Omental fat pad (tissue), 4 donors: ENCODE measurements at places on chromosomes 5 and 9.
A peak's percentile ranks its signal among the peaks of the same experiment; 100 is the strongest.

DNA sequence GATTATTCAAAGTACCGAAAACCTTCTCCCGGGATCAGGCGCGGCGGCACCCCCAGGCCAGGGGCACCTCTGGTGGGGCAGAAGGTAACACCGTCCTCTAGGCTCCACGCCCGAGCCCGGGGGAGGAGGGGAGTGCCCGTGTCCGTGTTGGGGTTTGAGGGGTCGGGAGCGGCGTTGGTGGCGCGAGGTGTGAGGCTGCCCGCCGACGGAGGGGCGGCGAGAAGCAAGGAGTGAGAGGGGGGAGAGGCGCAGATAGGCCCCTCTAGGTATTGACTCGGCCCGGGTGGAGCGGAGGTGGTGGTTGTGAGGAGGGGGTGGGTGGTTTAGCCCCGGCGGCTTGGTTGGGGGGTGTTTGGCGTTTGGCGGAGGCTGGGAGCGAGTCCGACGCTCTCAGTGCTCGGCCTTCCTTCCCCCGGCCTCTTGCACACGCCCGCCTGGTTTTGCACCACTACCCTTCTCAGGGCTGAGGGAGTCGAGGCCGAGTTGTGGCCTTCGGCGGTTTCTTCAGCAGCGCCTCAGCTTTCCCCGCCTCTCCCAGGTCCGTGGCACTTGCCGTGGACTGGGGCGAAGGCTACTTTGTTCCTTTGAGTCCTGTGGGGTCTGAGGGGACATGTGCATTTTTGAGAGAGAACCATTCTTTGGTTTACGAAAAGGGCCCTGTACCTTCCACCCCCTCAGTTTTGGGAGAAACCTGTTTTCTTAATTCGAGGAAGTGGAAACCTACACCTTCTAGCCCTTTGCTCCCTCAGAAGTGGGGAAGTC, 450 bp downstream of the GPBP1 start:
- no peak for DNase-seq

GRCh38 chr5:129384193-129384592, 75.9 kb upstream of the ADAMTS19 start:
- DNase-seq, result no peak

DNA sequence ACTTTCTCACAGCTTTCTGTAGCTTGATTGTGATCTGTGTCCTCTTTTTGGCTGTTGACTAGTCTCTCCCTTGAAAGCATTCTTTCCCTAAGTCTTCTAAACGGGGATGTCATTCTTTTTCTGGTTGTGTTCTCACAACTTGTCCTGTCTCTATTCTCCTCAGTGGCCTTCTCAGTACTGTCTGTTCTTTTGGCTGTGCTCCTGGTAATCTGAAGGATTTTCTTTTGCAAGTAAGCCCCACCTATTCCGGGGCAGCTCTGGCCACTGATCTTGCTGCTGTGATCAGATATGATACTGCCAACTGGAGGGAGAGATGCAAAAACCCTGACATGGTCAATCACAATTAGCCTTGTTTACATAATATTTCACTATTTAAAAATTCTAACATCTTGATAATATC, 172.2 kb downstream of the CDC42SE2 start:
- DNase-seq, result no peak

DNA sequence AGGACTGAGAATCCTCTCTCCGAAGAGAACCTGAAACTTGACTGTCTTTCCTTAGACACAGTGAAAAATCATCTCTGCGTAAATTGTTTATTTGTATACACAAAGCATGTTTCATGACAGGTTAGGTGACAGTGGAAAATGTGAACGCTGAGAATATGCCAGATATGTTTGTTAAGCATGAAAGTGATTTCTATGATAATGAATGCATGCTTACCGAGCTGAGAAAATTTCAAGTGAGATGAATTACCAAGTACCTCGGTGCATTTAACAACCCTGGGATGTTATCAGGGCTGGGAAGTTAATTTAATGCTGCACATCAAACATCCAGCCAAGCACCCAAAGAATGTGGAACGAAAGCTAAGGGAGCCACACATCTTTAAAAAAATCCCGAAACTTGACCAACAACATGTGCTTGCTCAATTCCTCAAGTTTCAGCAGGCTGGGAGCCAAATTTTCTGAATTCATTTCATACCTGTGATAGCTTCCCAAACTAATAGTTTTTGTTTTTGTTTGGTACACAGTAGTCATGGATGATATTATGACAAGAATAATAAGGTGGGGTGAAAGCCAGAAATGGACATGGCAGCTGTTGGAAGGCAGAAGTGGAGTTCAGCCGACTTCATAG, 336.9 kb downstream of the ARHGEF28 start:
- no peak for DNase-seq

DNA sequence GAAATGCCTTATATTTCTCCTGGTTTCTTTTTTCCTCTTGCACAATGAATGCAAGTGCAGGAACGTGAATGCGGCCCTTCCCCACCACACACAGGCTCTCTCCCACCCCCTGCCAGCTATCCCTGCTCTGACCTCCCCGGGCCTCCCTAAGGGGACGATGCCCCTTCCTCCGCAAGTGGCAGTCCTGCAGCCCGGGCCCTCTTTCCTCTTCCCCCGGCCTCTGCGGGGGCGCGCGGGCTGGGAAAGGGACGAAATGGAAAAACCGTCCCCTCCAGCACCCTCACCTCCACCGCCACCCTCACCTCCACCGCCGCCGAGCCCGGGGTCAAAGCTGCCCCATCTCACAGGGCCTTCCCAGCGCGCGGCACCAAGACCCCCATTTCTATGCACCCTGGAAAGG, 44.7 kb downstream of the GAS1 start:
- DNase-seq, result no peak

GRCh38 chr5:115641948-115642347, 16.1 kb upstream of the TMED7 start:
- no peak for DNase-seq

DNA sequence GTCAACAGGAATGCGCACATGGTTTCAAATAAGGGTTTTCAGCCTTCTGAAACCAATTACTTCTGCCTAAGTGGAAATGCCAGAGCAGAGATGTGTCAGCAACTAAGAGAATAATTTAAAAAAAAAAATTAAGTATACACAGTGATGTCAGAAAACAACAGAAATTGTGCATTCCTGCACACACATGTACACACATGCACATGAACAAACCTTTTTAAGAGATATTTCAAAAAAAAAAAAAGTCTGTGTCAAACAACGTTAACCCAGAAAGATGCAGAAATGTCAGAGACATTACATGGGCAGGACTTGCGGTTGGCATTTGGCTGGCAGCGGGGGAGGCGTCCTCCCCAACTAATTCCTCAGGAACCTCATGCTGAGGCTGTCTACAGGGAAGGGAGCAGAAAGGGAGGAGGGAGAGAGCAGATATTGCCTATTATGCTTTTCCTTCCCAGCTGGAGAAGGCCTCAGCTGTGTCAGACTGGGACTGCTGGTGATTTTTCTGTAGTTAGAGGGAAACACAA, 536.9 kb upstream of the WWC1 start:
- no peak for DNase-seq

GRCh38 chr9:129939431-129939830, 103.6 kb downstream of the FNBP1 start:
- no peak for DNase-seq

GRCh38 chr5:170508036-170508435, 4.2 kb downstream of the KCNIP1 start:
- DNase-seq, result no peak

- DNase-seq, result no peak
These were observed 132.7 kb downstream of the GRIA1 start for GRCh38 chr5:153623124-153623523.

DNA sequence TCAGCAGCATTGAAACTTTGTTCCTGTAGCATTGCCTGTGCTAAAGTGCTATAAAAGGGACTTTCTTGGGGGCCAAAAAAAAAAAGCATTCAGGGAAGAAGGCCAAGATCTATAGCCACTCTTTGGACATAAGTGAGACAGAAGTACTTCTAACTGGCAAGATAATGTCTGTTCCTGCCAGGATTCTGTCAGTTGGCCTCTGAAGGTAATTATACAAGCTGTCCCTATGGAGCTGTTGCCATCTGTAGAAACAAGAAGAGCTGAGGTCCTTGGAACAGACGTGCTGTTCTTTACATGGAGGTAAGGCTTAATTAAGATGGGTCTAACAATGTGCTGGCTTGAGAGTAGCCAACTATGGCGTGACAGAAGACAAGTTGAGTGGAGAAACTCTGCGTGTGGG, 9.7 kb downstream of the KIF20A start:
- DNase-seq, result no peak

DNA sequence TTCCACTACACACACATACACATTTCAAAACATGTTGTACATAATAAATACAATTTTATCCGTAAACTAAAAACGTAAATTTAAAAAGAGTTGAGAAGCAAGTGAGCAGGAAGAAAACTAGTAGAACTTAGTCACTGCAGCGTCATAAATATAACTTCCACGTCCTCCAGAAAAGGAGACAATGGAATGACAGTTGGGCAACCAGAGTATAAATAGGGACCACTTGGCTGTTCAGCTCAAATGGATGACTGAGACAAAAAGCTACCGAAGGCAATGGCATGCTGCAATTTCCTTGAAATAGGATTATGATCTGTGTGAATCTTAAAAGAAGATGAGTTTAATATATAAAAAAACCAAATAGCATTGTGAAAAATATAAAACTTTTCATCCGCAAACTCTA, 438.5 kb upstream of the RGMB start:
- no peak for DNase-seq

- DNase-seq, result no peak
These were observed 339.8 kb downstream of the AGTPBP1 start for GRCh38 chr9:85401998-85402397.

- no peak for DNase-seq
These were observed 212.3 kb upstream of the ARRDC3 start for GRCh38 chr5:91595424-91595823.

- no peak for DNase-seq
These were observed 281.1 kb downstream of the DOCK8 start for GRCh38 chr9:495739-496138.

- peak; percentile 43 for DNase-seq
These were observed at the start of gene RNF224 for GRCh38 chr9:137227054-137227852. Gene RNF224 (plus strand): TSS chr9:137227502. CDS start chr9:137228336, 834 bp downstream.

DNA sequence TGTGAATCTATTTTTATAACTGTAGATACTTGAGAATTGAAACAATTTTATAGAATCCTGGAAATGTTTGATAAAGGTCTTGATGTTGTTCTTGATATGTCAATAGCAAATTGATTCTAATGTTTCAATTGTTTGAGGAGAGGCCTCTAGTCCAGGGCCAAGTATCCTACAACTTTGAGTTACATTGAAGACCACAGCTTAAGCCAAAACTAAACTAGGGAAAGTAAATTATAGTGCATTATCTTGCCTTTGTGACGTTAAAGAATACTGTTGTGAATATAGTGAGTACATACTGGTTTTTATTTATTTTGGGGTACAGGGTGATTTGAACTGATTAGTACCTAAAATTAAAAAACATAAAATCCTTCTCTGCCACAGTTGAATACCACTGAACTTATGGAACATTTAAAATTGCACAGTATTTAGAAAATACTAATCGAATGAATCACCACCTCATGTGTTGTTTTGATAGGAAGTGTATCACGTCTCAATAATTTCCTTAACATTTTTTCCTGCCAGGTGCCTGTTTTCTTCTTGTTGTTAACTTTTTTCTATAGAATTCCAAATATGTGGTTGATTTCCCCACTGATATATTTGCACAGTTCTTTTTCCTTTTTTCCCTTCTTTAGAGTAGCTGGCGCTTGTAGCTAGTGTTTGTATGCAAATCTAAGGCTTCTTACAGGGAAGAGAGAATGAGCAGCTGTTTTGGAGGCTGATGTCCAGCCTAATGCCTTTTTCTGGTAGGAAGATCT, 12.5 kb downstream of the ARHGEF28 start:
- DNase-seq, result no peak
